ENCODE measurements at places on chromosomes 5 and 9.

- no peak for DNase-seq
These were observed 11.3 kb downstream of the TNC start for GRCh38 chr9:115106642-115107041.

DNA sequence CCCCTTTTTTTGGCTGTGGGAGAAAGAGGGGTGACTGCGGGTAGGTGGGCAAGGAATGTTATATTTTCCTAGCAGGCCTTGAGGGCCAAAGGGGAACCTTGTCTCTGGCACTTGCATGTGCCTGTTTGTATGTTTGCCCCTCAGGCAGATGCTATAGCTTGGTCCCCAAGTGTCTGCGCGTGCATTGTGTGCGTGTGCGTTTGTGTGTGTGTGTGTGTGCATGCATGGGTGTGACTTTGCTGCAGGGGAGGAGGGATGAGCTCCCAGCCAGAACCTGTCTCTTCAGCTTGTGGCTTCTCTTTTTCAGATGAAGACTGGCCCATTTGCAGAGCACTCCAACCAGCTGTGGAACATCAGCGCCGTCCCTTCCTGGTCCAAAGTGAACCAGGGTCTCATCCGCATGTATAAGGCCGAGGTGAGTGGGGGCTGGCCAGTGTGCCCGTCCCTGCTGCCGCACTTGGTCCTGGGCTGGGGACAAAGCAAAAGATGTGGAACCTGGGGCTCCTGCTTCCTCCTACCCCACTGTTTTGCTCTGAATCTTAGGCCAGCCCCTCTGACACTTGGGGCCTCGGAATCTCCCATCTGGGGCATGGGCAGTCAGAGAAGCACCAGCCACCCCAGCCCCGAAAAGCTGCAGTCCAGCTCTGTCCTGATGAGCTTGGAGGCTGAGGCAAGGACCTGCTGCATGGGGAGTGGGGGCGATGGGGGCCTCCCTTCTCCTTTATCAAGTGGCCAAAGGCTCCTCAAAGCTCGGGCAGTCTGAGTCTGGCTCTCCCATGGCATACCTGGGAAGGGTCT lies 31.1 kb downstream of the PTPA start:
- DNase-seq, result no peak

DNA sequence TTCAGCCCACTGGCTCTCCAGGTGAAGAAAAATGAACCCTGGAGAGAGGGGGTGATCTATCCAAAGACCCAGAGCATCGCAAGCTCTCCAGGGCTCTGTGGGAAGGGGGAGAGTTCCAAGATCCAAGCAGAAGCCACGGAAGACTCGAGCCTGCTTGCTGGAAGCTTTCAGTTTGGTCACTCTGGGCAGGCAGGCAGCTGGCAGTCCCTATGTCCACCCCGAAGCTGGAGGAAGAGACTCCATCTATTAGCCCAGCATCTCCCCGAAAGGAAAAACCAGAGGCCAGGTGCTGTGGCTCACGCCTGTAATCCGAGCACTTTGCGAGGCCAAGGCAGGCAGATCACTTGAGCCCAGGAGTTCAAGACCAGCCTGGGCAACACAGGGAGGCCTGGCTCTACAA lies 10.7 kb upstream of the SPARC start:
- no peak for DNase-seq

DNA sequence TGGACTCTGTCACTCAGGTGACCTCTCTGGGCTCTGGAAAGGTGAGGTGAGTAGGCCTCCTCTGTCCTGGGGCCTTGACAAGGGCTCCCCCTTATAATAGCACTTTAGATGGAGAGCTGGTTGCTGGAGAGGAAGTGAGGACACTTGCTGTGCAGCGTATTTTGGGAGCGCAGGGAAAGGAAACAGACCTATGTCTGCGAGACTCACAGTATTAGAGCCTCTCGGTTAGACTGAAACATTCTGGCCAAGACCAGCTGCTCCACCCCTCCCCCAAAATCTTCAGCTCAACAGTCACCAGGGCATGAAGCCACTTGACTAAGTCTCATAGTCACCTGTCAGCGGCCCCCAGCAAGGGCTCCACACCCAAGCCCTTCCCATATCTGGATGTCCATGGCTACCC lies 213.6 kb downstream of the AGTPBP1 start:
- DNase-seq, result no peak

DNA sequence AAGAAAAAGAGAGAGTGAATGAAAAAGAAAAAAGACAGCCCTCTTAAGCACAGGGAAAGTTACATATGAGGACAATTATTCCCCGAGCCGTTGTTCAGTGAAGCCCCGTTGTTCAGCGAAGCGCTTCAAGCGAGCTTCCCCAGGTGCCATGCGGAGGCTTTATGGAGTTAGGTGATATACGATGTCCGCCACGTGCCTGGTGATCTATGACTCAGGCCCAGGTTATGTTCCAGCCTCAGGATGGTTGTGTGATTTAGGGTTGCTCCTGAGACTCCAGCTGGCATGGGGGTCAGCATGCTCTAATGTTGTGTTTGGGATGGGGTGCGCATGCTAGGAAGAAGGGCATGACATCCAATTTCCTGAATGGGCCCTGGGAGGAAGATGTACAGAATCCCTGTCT lies 365.6 kb downstream of the CDK5RAP2 start:
- no peak for DNase-seq

- DNase-seq, result no peak
These were observed 3.4 kb downstream of the RPL37 start for GRCh38 chr5:40831346-40832210.

GRCh38 chr5:154002093-154002492 lies 36.6 kb downstream of the FAM114A2 start:
- no peak for DNase-seq

GRCh38 chr5:97838214-97838613 lies 655.2 kb upstream of the RIOK2 start:
- no peak for DNase-seq

GRCh38 chr5:100551183-100551582 lies 16.0 kb downstream of the FAM174A start:
- no peak for DNase-seq

- no peak for DNase-seq
These were observed 7.2 kb downstream of the ANKHD1 start for GRCh38 chr5:140408750-140409241.

DNA sequence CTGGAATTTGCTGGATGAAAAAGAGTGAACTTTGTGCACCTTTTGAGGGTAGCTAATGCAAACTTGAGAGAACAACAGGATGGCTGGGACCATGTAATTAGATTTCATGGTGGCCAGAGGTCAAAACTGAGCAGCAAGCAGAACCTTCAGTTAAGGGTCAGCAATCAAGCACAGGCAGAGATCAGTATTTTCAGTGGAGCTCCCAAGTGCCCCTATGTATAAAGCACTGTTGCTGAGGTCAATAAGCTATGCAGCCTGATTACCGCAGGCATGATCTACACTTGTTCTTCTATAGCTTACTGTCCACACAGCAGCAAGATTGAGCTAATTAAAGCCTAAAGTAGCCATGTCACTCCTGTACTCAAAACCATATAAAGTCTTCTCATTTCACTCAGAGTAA lies 62.1 kb upstream of the TMC1 start:
- DNase-seq, result no peak

DNA sequence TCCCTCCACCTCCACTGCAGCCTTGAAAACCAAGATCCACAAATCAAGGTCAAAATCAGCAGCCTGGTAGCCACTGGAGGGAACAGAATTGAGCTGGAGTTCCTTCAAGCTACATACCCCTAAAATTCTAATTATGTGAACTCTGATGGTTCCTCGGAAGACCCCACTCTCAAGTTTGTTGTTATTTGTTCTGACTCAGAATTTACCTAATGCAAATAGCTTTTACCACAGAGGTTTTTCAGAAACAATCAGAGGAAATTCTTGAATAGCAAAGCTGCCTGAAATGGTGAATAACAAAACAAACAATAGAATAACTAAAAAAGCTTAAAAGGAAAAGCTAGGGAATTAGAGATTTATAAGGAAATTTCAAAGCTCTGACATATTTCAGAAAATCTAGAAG lies 220.0 kb downstream of the CDH18 start:
- no peak for DNase-seq

- DNase-seq, result no peak
These were observed 25.8 kb downstream of the THBS4 start for GRCh38 chr5:80060966-80061365.

- no peak for DNase-seq
These were observed 154.6 kb upstream of the ZNF608 start for GRCh38 chr5:124901081-124901480.

DNA sequence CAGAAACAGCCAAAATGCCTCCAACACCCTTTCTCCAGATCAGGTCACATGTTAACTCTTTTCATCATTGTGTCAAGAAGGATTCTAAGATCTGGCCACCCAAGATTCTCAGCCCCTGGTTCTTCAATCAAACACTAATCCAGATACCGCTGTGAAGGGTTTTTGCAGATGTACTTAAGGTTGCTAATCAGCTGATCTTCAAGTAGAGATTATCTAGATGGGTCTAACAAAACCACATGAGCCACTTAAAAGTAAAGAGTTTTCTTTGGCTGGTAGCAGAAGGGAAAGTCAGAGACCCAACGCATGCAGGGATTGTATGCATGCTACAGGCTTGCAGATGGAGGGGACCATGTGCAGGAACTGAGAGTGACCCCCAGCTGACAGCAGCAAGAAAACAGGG lies 267.9 kb downstream of the CDK5RAP2 start:
- DNase-seq, result no peak

- DNase-seq, result no peak
These were observed 223.4 kb upstream of the FAM174A start for GRCh38 chr5:100311806-100312205.

DNA sequence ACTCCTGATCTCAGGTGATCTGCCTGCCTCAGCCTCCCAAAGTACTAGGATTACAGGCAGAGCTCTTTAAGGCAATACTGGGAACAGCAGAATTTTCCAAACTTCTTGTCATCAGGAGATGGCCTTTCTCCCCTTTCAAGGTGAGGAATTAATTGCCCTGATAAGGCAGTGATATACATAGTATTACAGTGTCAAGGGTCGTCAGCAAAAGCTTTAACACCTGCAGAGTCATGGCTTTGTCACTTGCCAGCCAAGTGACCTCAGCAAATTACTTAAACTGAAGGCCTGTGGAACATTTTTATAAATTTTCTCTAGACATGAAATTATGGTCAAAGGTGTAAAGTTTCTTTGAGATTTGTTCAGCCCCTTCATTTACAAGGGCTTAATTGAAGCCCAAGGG lies 59.5 kb downstream of the FBXO38 start:
- no peak for DNase-seq

DNA sequence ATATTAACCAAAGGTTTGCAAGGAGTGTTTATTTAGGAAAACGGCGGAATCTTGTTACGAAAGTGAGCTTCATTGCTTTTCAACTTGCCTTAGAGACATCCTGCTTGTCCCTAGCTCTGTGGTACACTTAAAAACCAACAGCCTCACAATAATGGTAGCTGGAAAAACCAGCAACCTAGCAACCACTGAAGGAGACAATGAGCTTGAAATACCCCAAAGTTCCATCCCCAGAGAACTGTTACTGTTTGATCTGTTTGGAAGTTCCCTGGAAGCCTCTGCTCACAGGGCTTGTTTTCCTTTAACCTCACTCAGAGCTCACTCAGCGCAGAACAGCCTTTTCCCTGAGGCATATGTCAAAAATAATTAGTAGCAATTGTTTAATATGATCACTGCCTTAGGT lies 43.2 kb downstream of the SH3TC2 start:
- no peak for DNase-seq

- DNase-seq, result no peak
These were observed 35.9 kb upstream of the TAF1L start for GRCh38 chr9:32671333-32671732.

GRCh38 chr9:123484130-123484529 lies 128.1 kb downstream of the CRB2 start:
- no peak for DNase-seq

DNA sequence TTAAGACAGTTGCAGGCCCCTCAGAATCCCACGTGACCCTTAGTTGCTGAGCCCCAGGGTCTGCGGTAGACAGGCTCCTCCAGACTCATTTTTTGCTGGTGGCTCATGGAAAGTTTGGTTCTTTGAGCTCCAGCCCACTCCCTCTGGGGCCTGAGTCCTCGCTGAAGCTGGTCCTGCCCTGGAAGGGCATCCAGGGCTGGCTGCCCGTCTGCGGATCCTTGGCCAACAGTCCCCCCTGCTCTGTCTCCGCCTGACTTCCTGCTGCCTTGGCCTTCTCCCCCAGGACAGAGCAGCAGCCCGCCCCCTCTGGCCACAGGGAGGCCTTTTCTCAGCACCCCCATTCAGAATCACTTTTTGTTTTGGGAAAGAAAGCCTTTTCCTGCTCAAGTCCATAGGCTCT lies 24.4 kb downstream of the SLC6A7 start:
- DNase-seq, result no peak

GRCh38 chr5:175098301-175098700 lies 345.7 kb downstream of the DRD1 start:
- no peak for DNase-seq

- no peak for DNase-seq
These were observed 941 bp downstream of the XPA start for GRCh38 chr9:97695995-97696802.

DNA sequence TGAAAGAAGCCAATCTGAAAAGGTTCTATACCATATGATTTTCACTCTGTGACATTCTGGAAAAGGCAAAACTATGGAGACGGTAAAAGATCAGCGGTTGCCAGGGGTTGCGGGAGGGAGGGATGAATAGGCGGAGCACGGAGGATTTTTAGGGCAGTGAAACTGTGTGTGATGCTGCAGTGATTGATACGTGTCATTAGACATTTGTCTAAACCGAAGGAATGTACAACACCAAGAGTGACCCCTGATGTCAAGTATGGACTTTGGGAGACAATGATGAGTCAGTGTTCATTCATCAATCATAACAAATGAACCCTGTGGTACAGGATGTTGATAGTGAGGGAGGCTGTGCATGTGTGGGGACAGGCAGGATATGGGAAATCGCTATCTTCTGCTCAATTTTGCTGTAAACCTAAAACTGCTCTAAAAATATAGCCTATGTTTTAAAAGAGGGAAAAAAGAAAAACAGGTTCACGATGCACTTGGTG lies 34.4 kb downstream of the ERGIC1 start:
- DNase-seq, result no peak

DNA sequence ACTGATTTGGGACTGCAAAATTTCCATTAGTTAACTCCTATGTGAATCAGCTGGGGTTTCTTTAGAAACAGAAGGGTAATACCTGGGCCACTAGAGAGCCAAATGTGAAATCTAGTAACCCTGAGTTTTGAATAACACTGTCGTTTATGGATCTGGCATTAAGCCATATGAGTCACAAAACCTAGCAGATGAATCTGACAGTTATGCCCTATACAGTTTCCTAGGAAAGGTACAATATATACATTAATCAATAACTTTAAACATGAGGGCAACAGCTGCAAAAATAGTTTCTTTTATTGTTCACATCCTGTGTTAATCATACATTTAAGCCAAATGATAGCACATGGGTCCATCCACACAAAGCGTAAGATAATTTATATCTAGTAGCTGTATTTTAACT lies 56.9 kb downstream of the PAM start:
- DNase-seq, result no peak

GRCh38 chr9:114409103-114409780 lies 21.5 kb upstream of the AKNA start:
- DNase-seq, result no peak

DNA sequence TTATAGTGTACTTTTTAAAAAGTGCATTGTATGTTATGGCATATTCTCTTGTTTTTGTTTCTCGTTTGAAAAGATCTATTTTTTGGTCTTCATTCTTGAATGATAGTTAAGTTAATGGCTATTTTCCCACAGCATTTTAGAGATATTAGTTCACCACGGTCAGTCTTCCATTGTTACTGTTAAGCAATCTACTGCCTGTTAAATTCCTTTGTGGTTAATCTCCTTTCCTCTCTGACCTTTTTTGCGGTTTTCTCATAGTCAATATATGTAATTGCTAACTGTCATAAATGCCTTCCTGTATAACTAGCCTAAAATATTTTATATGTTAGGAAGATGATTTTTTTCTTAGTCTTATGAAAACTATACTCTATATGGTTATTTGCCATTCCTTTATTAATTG lies 250.8 kb upstream of the FBXL7 start:
- DNase-seq, result no peak
